ENCODE measurements at places on chromosomes 7 and 10. TPM values are rescaled to one million over a fixed set of nuclear protein-coding genes. Genes with fewer than 3 reads are reported as not detected.

GRCh38 chr10:123257904-123258456 is 103.8 kb downstream of the BUB3 start:
- no peak for DNase-seq

GRCh38 chr10:103849880-103850571 is 5.3 kb downstream of the SH3PXD2A start:
- DNase-seq, result no peak

DNA sequence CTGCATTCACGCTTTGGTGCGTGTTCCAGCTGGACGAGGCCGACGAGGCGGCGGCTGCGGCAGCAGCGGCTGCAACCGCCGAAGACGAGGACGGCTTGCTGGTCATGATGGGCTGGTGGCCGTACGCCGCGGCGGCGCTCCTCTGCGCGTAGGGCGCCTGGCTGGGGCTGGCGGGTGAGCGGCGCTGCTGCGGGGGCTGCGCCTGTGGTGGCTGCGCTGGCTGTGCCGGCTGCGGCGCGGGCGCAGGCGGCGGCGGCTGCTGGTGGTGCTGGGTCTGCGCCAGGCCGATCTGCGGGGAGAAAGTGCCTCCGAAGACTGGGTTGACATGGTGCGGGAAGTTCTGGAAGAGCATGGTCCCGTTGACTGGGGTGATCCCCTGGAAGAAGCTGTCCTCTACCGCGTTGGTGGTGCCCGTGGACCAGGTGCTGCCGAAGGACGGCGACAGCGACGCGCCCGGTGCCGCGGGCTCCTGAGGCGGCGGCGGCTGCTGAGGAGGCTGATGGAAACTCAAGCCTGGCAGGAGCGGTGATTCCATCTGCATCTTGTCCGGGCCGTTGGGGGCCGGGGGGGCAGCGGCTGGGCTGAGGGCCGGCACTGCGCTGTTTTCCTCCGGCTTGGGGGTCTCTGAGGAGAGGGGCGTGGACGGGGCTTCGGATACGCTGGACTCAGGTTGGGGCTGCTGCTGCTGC is 51.1 kb downstream of the CPEB3 start:
- DNase-seq, result peak; percentile 39

GRCh38 chr10:69562731-69563254 is 10.4 kb downstream of the NEUROG3 start:
- no peak for DNase-seq

The ADAM8 gene
- total RNA-seq, result 78.5 TPM

- no peak for DNase-seq
Measured at GRCh38 chr7:47416492-47417480, 165.1 kb downstream of the TNS3 start.

The IFIT2 gene
- total RNA-seq, result 1.7 TPM

All from HT-29 (cell line).